Stimulated activated CD4-positive, alpha-beta T cell treated with anti-CD3 and anti-CD28 coated beads, Interleukin-2, amount 100 ng/mL, for 48 hours (primary cell): ENCODE measurements at places on chromosomes 7 and 10.

- DNase-seq = no peak
These were observed 163.0 kb downstream of the SUGCT start for GRCh38 chr7:40297741-40298311.

DNA sequence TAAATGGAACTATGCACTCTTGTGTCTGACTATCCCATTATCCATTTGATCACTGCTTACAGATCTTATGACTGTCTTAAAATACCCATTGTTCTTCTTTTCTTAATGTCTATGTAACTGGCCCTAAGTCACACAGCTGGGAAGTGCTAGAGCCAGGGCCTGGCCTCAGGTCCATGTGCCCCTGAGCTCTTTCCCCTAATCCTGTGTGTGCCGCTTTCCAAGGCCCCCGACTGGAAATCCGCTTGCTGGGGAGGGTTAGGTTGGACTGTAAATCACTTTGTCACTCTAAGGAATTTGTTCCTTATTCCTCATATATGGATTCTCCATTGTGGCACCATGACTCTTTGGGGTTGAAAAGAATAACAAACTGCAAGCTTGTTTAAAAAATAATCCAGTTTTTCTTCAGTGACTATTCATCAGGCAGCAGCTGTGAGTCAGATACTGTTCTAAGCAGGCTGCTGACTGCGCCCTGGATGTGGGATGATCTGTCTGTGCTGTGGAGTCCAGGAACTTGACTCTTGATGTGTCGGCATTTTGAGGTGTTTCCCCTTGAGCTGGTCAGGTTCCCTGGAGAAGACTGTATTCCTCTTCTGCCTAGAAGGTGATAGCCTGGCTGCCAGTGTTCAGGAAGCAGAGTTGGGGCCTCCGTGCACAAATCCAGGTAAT is 236.3 kb downstream of the SDK1 start:
- no peak for DNase-seq

DNA sequence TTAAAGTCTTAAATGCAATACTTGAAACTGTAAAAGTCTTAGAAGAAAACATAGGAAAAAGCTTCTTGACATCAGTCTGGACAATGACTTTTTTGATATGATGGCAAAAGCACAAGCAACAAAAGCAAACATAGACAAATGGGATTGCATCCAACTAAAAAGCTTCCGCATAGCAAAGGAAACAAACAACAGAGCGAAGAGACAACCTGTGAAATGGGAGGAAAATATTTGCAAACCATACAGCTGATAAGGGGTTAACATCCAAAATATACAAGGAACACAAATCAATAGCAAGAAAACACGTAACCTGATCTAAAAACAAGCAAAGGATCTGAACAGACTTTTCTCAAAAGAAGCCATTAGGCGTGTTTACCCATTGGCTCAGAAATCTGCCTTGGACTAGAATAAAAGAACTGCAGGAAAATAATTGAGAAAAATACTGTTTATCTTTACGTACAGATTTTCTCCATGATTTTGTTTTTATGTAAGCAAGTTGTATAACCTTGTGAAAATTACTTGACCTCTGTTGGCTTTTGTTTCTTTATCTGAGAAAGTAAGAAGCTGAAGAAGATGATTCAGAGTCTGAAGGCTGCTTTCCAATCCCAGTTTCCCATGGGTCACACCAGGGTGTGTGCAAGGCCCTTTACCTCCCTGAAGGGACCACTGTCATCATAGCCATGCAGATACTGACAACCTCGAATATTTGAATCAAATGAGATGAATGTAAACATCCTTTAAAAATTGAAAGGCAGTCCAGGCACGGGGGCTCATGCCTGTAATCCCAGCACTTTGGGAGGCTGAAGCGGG is 99.1 kb upstream of the LANCL2 start:
- DNase-seq = no peak

DNA sequence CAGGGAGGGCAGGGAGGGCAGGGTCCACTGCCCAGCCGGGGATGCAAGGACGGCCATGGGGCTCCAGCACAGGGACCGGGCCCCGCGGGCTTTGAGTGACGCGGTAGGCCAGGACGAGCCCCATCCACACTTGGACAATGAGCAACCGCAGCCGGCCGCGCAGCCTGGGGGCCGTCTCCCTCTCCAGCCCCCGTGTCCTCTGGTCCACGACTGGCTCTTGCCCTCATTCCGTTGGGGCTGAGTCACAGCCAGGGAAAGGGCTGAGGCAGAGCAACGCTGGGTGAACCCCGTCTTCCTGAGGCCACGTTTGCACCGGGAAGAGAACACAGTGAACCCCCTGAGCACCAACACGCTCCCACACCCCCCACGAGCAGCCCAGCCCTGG is 23.7 kb downstream of the SHH start:
- DNase-seq = no peak

GRCh38 chr7:5854738-5855137 is 25.9 kb upstream of the OCM start:
- DNase-seq = no peak

DNA sequence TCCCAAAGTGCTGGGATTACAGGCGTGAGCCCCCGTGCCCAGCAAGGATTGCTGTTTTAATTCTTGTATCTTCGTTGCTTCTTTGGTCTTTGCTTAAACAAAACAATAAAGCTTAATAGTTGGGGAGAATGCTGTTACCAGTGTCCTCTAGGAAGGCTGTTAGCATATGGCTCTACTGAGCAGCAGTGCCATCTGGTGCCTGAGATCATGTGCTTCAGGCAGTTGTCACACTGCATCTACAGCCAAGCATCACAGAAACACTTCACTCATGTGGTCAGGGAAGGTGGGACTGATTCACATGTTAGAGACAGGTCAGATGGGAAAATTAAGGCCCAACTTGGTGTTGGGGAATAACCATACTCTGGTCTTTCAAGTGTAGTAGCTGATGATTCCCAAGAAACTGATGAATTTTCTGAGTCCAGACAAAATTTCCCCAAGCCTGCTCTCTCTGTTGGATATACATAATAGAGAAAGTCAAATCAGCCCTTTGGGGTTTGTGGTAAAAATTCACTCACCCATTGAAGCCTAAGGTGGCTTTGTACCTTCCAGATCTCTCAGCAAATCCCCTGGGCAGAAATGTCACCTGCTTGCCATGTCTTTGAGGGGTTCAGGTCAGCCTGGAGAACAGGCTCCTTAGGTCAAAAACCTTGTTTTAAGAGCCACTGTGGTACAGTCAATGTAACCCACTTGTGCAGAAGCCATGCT is 28.4 kb downstream of the UBE2D4 start:
- DNase-seq = no peak

- no peak for DNase-seq
These were observed 55.3 kb downstream of the SCIN start for GRCh38 chr7:12625836-12626235.

- no peak for DNase-seq
These were observed 24.3 kb downstream of the SUN3 start for GRCh38 chr7:48004638-48005037.

- no peak for DNase-seq
These were observed 48.5 kb upstream of the BHLHA15 start for GRCh38 chr7:98162758-98163157.

DNA sequence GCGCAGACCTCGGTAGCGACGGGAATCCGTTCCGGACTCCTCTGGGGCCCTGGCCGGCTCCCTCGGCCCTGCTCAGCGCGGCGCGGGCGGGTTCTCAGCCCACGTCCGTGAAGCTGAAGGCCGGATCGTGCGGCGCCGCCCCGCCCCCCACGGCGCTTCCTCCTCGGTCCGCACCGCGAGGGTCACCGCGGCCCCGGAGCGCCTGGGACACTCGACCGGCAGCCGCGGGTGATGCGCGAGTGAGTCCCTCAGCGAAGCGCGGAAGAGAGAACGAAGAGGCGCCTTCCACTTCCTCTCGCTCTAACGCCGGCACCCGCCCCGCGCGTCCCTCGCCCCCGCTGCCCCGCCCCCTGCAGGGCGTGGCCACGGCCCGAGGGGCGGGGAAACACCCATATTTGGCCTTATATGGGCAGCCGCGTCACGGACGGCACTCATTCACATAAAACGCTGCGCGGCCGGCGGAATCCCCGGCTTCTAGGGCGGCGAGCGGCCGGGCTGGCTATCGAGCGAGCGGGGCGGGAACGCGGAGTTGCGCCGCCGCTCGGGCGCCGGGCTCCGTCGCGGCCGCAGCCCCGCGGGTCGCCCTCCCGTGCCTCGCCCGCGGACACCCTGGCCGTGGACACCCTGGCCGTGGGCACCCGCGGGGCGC is at the start of gene DUSP5:
Gene DUSP5 (plus strand): TSS at position 470 of the 649 bp plus-strand sequence. CDS start 215 bp downstream, outside the sequence.
- DNase-seq = peak; percentile 93

DNA sequence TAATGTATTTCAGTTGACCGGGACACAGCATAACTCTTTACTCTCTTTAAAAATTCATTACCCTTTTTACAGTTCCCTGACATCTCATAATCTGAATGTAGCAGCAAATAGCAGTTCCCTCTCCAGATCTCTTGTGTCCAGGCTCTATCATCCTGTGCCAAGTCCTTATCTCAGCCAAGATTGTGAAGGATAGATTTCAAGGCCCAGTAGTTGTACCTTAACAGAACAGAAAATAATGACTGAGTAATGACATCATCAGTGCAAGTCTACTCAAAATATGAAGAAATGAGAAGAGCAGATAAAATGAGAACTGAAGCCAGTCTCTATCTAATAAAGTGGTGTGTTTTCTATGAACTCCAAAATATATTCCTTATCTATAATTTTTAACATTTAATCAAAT is 92.6 kb downstream of the TFEC start:
- no peak for DNase-seq

DNA sequence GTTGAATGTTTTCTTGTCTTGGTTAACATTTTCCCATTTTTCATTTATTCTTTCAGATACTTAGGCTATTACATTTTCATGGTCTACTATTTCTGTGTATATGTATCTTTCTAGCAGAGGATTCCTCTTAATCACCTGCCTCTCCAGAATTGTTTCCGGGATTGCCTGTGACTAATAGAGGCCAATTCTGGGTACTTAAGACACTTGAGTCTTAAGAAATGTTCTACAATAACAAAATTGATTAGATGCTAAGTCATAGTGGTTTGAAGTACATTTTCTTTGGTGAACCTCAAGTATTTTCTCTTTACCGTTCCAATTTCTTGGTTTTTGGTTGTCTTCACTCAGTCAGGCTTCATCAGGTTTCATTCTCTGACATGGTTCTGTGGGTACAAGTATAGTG is 26.4 kb downstream of the BBS9 start:
- DNase-seq = no peak

DNA sequence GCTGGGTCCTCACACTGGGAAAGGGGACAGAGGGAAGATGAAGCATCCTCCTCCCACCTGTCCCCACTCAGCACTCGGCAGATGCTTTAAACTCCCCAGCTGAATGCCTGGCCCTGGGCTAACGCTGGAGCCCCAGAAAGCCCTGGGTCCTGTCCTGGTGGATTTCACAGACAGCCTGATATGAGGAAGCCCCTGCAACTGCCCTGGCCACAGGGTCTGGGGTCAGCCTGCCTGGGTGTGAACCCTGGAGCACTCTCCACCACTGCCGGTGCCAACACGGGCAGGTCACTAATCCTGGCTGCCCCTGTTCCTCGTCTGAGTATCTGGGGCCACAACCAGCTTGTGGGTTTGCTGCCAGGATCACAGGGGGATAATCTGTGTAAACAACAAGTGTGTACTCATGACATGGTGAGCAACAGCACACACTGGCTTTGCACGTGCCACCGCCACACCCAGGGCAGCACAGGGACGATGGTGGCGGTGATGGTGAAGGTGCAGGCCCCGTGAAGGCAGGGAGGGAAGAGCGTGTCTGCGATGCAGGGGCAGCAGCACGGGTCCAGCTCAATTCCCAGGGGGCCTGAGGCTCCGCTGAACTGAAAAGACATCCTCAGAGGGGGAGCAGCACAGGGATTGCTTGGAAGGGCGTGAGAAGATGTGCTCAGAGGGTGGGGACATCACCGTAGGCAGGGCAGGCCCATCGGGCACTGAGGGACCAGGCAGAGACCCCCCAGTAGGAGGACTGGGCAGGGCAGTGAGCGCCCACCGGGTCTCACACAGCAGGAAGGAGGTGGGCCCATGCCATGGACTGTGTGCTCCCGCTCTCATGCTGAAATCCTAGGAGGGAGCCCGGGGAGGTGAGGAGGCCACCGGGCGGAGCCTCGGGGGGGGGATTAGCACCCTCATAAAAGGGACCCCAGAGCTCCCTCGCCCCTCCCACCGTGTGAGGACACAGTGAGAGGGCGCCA is 238.7 kb downstream of the MAD1L1 start:
- DNase-seq = no peak

DNA sequence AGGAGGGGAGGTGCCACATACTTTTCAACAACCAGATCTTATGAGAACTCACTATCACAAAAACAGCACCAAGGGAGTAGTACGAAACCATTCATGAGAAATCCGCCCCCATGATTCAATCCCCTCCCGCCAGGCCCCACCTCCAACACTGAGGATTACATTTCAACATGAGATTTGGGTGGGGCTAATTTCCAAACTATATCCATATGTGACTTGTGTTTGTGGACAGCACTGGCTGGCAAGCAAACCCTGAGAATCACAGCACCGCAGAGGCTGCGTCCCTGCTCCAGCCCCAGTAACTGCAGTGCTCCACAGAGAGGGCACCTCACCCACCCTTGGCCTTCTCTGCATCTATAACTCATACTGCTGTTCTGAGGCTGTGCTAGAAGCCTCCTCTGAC is 211.2 kb upstream of the PODXL start:
- no peak for DNase-seq
